Stimulated activated CD4-positive, alpha-beta T cell treated with anti-CD3 and anti-CD28 coated beads, Interleukin-1b, Interleukin-23, amount 100 ng/mL, for 24 hours (primary cell): ENCODE measurements at places on chromosomes 2 and 18.
A peak's percentile ranks its signal among the peaks of the same experiment; 100 is the strongest.

DNA sequence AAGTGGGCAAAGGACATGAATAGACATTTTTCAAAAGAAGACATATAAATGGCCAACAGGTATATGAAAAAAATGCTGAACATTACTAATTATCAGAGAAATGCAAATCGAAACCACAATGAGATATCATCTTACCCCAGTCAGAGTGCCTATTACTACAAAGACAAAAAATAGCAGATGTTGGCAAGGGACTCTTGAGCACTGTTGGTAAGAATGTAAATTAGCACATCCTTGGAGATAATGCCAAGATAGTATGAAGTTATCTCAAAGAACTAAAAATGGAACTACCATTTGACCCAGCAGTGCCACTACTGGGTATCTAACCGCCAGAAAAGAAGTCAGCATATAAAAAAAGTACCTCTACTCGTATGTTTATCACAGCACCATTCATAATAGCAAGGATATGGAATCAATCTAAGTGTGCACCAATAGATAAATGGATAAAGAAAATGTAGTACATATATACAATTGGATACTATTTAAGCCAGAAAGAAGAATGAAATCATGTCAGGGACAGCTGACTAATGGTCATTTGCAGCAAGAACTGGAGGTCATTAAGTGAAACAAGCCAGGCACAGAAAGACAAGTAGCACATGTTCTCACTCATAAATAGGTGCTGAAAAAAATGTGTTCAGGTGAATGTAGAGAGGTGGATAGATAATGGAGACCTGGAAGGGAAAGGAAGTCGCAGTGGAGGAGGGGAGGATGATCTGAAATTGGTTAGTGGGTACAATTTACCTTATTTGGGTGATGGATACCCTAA is 141.7 kb upstream of the B3GNT2 start:
- no peak for DNase-seq

- DNase-seq, result no peak
Measured at GRCh38 chr2:12720278-12720620, 3.5 kb downstream of the TRIB2 start.

DNA sequence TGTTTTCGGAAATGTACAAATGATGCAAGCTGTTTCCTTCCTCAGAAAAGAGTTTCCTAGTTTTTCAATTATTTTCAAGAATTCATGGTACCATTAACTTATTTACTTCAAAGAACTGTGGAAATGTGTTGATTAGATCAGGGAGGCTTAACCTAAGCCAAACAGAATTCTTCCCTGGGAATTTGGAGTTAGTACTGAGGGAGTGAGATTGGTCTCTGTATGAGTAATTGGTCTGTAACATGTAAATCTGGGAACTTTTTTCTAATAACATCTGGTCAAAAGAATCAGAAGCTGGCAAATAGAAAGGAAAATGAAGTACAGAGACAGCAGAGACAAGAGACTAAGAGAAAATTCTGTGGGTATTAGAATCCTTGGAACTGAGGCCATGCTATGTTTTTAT is 145.8 kb downstream of the BABAM2 start:
- no peak for DNase-seq

- DNase-seq, result no peak
Measured at GRCh38 chr2:133346654-133347053, 221.6 kb downstream of the NCKAP5 start.

DNA sequence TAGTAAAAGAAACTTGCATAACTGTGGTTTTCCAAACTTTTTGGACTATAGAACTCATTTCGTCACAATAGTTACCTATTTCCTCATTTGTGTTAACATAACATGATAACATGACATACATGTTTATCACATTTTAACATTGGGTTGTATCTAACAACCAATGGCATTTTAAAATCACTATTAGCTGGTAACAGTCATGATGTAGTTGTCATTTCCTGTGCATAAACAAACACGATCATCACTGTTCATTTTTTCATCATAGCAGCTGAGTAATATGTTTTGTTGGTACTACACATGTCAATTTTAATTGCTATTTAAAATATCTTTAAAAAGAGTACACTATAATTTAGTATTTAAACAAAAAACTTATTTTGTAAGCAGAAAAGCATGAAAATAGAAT is 402.4 kb downstream of the SATB2 start:
- no peak for DNase-seq

DNA sequence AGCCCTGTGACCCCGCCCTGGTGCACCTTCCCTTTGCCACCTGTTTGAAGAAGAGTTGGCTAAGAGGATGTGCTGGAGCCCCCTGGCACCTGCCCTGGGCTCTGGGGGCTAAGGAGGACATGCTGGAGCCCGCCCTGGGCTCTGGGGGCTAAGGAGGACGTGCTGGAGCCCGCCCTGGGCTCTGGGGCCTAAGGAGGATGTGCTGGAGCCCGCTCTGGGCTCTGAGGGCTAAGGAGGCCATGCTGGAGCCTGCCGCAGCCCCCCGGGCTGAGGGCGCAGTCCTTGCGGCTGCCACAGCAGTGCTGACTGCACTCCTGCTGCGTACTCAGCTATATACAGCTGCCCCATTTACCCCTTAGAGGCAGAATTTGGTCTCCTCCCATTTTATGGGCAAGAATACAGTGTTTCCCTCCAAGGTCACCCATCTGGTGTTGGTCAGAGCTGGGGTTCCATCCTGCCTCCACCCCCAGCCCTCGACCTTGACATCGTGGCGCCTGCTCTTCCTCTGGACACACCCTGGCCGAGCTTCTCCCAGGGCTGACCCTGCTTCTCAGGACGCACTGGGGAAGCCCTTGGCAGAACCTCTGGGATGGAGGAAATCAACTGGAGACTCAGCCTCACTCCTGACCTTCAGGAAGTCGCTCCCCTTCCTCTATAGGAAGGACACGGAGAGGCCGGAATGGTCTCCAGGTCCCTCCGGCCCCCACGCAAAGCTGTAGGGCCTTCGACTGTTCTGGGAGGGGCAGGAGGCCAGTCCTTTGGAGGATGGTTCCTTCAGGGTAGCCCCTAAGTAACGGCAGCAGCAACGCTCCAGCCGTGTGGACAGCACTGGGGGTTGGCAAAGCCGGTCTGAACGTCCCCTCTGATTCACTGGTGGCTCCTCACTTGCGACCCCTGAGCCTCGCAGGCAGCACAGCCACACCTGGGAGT is 65.0 kb upstream of the HPCAL1 start:
- DNase-seq, result no peak

- DNase-seq, result no peak
Measured at GRCh38 chr18:27527856-27528255, 342.7 kb upstream of the CHST9 start.

GRCh38 chr2:20378891-20379519 is 28.4 kb upstream of the PUM2 start:
- no peak for DNase-seq

GRCh38 chr18:21996351-21996826 is 173.0 kb upstream of the GATA6 start:
- no peak for DNase-seq

GRCh38 chr2:145199827-145200706 is 680.1 kb upstream of the ZEB2 start:
- DNase-seq, result no peak

DNA sequence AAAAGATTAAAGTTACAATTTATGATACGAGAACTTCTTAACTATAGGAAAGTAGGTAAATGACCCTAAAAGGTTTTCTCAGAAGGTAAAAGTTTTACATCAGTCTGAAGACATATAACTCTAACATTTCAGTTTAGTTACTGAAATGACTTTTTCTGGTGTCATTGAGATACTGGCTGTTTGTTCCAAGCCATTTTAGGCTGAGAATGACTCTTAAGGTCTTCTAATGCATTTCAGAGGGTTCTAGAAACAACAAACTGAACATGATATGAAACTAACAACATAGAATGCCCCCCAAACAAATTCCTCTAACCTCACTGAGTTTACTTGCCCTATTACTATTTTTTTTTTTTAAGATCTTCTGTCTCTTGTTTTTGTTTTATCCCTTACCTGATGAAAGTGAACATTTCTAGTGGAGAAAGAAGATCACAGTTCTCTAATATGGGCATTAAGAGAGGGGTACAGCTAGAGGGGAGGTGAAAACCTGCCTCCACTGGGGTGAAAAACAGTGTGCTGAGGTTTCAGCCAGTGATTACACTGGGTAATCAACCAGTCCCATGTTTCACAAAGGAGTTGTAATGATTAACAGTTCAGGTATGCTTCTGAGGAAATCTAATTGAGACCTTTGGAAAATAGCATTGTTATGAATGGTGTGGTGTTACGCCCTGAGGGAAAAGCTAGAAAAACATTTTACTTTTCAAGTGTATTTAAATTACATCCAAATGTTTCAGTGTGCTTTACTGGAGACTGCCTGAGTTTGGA is 11.2 kb downstream of the NABP1 start:
- DNase-seq, result no peak

DNA sequence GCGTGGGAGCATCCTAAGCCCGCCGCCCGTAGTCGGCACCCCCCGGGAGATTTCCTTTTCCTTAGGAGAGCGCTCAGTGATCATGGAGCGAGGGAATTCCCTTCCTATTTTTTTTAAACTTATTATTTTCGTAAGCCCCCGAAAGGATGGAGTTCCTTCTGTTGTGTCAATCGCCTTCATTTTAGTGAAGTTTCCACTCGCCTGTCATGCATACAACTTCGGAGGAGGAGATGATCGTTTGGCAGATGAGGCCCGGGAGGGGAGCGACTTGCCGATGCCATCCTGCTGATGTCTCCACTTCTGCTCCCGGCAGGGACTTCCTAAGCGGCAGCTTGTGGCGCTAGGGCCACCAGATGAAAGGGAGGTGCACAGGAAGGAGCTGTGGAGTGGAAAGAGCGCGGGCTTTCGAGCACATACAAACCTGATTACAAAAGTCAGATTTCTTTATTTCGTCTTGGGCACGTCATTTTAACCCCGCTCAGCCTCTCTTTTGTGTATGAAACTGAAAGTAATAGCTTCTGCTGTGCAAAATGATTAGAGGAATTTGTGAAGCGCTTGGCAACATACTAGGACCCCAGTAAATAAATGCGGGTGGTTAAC is at the start of gene ADGRF3:
Gene ADGRF3, minus strand, starts transcription at position 336 of the 600 bp plus-strand sequence. CDS start 555 bp downstream, outside the sequence.
- peak; percentile 42 for DNase-seq

GRCh38 chr2:120693121-120693520 is 42.5 kb upstream of the GLI2 start:
- no peak for DNase-seq

DNA sequence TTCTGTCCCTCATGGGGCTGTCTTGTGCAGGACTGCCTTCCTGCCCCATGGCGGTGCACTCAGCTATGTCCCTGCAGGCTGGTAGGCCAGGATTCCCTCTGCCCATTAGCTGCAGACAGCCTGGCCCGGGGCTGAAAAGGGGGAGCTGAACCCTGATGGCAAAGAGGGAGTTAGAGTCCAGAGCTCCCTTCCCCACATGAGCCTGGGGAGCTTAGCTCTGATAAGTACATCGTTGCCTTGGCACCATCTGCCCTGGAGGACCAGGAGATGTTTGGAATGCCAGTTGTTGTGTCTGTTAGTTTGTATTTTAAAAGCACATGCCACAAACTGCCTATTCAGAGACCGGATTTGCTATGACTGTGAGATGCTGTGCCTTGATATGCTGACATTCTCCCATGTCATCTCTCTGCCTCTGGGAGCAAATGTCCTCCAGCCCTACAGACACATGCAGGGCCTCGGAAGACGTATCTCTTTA is 65.1 kb upstream of the AFF3 start:
- no peak for DNase-seq

DNA sequence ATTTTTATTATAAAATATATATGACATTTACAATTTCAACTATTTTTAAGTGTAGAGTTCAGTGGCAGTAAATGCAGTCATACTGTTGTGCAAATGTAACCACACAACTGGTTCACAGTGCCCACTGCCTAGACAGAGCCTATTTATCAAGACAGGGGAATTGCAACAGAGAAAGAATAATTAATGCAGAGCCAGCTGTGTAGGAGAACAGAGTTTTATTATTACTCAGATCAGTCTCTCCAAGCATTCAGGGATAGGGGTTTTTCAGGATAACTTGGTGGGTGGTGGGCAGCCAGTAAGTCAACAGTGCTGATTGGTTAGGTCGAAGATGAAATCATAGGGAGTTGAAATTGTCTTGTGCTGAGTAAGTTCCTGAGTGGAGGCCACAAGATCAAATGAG is 200.3 kb downstream of the NYAP2 start:
- no peak for DNase-seq

DNA sequence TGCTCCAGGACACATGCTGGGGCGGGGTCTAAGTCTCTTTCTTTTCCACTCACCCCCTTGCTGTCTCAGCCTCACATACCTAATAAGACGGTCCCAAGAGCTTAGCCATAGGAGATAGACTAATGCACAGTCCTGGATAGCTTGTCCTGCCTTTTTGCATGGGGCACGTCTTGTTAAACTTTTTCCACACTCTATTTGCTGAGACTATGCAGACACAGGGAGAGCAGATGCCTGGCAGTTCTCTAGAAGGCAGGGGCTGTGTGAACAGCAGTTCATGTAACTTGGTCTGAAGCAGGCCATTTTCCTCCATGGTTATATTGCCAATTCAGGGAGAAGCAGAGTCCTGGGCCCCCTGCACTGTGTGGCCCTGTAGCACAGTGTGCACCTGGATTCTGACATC is 142.1 kb downstream of the SEPTIN10 start:
- DNase-seq, result no peak

DNA sequence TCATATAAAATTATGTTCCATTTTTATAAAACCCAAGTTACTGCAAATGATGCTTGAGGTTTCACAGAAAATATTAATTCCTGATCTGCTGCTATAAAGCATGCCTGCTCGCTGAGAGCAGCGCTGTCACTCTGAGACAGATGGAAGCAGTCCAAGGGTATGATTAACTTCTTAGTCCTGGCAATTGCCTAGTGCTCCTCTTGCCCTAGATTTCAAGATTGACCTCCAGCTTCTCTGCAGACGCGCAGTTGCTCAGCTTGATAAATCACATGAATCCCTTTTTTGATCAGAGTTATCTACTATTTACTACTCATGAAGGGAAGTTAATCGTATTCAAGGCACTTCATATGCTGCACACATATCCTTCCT is 154.6 kb upstream of the REV1 start:
- DNase-seq, result no peak

- DNase-seq, result no peak
Measured at GRCh38 chr2:127406454-127406853, 11.8 kb upstream of the PROC start.

DNA sequence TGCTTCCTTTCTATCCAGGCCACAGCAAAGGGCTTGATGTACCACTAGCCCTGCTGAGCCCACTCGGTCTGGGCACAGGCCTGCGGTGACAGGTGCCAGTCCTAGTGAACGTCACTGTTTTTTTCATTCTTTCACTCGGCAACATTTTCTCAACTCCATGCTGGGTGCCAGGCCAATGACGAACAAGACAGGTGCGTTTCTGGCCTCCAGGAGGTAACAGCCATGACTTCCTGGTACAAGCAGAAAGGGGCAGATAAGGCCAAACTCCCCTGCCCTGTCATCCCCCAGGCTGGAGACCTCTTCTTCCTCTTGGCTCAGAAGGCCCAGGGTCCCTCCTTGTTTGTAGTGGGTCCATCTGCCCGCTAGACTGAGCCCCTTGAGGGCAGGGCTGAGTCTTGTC is 55.7 kb upstream of the OTOF start:
- no peak for DNase-seq
